NCI-H82 (cell line): ENCODE measurements at places on chromosomes 7 and 10.
A peak's percentile ranks its signal among the peaks of the same experiment; 100 is the strongest.

DNA sequence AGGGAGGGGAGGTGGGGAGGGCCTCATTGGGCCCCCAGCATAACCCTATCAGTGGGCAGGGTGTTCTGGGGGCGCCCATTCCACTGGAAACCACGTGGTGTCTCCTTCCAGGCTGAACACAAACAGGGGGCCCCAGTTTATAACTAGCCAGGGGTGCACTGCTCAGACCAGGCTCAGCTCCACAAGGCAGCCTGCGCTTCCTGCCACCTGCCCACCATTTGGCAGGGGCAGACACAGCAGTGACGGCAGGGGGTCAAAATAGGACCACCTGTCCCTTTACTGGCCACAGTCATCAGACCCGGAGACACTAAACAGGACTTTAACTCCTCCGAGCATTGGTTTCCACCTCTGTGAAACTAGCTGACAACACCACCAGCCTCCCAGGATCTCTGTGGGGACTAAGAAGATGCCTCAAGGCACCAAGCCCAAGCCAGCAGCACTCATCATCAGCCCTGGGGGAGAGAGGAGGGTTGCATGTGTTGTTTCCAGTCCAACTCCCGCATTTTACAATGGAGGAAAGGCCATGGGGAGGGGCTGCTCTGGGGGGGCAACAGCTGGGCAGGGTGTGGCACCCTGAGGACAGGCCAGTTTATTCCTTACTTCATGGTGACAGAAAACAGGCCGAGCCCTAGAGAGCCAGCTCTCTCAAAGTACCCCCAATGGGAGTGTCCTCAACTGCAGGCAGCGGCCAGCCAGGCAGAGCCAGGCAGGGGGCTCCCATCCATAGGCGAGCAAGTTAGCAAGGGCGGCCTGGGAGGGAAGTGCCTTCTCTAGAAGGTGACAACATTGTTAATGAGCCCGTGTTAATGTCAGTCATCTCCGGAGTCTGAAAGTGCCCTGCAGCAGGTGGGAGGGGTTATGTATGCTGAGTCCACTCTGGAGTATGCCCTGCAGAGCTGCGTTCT is 127.6 kb downstream of the TNS3 start:
- no peak for DNase-seq

GRCh38 chr7:12715372-12716133 is 28.1 kb downstream of the ARL4A start:
- no peak for DNase-seq

DNA sequence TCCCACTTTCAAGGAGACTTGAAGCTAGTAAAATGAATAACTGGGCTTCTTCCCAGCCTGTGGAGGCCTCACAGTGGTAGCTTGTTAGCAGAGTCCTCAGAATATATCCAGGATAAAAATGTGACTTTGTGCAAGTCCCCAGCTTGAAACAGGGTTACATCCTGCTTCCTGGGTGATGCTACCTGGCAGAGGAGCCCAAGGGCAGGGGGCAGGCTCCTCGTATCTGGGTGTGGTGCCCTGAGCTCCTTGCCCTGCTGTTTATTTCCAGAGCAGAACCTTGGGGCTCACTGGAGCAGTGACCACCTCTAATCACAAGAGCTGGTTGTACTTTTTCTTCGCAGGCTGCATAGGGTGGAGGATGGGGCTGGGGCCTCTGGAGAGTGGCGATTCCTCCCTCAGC is 94.8 kb downstream of the GRK5 start:
- DNase-seq = no peak

- no peak for DNase-seq
Measured at GRCh38 chr10:95835911-95836310, 71.9 kb upstream of the CC2D2B start.

GRCh38 chr7:100431286-100431735 is 1.7 kb downstream of the MEPCE start:
- DNase-seq = no peak

- peak; percentile 74 for DNase-seq
Measured at GRCh38 chr10:87659571-87660483, at the start of gene PAPSS2. Gene PAPSS2 (plus strand): TSS chr10:87659878. CDS start chr10:87659982, 104 bp downstream.

DNA sequence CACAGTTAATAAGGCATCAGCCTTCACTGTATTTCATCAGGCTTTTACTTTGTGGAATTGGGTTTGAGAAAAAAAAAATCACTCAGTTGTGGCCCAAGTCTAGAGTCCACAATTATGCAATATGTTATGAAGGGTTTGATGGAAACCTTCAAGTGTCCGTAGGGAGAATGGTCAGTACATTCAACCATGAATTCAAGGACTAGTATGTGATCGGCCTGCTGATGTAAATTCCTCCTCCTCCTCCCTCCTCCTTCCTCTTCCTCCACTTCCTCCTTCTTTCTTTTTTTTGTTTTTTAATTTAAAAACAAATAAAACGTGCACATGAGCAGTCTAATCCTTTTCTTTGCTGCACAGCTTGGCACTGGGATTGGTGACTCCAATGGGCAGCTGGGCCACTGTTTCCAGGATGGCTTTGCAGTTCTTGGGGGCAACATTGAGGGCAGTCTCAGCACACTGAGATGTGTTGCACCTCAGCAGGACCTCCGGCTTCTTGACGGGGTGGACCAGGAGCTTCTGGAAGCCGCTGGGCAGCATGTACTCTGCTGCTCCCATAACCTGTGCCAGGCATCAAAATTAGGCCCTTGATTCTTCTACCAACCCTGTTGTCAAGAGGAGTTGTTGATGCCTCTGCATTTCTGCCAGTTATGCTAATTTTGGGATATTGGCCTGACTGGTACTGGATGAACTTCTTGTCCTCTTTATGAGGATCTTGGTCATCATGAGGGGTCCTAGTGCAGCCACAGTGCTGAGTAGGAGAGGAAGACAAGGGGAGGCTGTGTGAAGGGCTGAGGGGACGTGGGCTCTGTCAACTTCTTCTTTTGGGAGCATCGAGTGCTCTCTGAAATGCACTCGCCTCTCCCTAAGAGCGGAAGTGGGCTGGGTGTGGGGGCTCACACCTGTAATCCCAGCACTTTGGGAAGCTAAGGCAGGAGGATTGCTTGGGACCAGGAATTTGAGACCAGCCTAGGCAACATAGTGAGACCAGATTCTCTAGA is 9.3 kb upstream of the IL2RA start:
- DNase-seq = no peak

DNA sequence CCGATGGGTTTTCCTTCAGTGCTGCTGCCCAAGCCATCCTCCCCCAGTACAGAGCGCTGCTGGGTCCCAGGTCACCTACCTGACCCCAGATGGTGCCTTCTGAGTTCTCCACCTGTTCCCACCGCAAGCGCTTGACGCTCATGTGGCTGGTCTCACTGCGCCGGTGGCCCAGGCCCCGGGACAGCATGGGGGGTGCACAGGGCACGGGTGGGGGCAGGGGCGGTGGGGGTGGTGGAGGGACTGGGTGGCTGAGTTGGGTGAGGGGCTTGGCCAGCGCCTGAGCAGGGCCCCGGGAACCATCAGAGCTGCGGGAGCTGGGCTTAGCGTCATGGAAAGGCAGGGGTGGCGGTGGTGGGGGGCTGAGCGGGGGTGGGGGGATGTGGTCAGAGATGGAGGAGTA is 43.4 kb downstream of the GRID2IP start:
- no peak for DNase-seq

- DNase-seq = no peak
Measured at GRCh38 chr7:50208378-50208982, 96.0 kb upstream of the IKZF1 start.
